Activated T-cell treated with anti-CD3 and anti-CD28 coated beads for 48 hours (primary cell): ENCODE measurements at places on chromosomes 1 and 21.

- DNase-seq = no peak
These were observed 18.8 kb downstream of the RNF220 start for GRCh38 chr1:44423591-44424537.

GRCh38 chr1:69998847-69999246 is 206.5 kb downstream of the LRRC40 start:
- no peak for DNase-seq

- DNase-seq = no peak
These were observed 57.0 kb downstream of the SASS6 start for GRCh38 chr1:100075773-100076172.

- peak; percentile 38 for DNase-seq
These were observed 10.0 kb upstream of the AGPAT3 start for GRCh38 chr21:43854773-43855633.

GRCh38 chr1:29703596-29704370 is 467.5 kb downstream of the PTPRU start:
- no peak for DNase-seq

DNA sequence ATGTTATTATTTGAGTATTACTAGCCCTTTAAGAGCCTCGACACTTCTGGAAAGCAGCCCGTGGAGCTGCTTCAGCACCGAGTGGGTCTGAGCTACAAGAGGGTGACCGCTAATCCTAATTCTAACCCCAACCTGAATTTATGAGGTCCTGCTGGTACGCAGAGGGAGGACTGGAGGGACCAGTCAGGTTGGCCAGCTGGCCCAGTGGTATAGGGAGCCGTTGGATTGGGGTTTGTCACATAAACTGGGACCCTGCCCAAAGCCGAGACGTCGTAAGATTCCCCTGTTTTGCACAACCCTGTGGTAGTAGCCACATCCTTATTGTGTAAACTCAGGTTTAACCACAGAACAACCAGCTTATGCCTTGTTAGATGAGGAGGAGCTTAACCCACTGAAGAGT is 60.8 kb upstream of the F3 start:
- no peak for DNase-seq

GRCh38 chr1:205812271-205812877 is 624 bp downstream of the SLC41A1 start:
- no peak for DNase-seq

GRCh38 chr1:225911191-225912130 is 12.6 kb downstream of the PYCR2 start:
- DNase-seq = peak; percentile 76

DNA sequence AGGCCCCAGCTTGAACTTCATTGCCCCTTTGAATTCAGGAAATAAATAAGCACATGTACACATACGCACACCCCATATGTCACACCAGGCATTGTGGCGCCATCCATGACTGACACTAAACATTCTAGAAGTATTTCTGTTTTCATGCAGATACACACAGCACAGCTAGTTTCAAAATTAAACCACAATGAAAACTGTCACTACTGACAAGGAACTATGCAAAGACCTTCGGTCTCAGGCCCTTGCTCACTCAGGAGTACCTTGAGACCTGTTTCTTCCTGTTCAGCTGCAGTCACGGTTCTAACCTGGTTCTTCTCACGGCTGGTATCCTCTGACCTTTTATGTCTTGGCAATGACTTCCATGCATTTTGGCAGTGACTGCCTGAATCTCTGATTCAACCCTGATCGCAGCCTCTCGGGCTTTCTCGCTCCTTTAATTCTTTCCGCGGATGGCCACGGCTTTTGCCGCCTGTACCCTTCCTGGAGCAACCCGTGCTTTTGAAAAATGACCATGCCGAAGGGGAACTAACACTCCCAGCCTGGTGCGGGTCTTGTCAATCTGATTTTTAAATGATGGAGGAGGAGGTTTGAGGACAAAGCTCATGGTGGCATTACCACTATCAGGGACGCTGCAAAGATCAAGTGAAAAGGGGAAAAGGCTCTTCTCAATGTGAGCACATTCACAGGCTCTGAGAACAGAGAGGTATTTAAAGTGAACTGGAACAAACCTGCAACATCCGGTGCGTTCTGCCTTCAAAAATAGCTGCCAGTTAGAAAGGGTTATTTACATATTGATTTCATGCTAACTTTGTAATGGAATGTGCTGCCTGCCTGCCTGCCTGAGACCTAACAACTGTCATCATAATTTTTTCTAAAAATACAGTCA is 384.6 kb downstream of the RRAGC start:
- DNase-seq = no peak

- no peak for DNase-seq
These were observed 6.9 kb upstream of the TAS1R2 start for GRCh38 chr1:18866314-18866713.

DNA sequence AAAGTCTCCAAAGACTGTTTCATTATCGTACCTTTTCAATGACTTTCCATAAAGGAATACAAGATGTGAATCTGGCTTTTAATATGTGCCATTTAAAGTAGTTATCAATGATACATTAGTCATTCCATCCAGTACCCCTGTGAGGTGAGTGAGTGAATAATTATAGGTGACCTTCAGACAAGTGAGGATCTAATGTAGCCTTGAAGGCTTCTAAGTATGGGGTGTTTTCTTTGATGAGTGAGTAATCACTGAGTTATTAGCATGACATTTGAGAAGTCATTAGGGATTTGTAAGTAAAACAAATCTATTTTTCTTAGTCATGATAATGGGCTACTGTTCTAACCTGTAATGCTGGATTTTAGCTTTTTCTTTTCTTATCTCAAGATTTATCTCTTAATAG is 831.4 kb downstream of the ADGRL2 start:
- no peak for DNase-seq

- DNase-seq = no peak
These were observed 94.4 kb upstream of the TNFSF4 start for GRCh38 chr1:173301507-173301906.

DNA sequence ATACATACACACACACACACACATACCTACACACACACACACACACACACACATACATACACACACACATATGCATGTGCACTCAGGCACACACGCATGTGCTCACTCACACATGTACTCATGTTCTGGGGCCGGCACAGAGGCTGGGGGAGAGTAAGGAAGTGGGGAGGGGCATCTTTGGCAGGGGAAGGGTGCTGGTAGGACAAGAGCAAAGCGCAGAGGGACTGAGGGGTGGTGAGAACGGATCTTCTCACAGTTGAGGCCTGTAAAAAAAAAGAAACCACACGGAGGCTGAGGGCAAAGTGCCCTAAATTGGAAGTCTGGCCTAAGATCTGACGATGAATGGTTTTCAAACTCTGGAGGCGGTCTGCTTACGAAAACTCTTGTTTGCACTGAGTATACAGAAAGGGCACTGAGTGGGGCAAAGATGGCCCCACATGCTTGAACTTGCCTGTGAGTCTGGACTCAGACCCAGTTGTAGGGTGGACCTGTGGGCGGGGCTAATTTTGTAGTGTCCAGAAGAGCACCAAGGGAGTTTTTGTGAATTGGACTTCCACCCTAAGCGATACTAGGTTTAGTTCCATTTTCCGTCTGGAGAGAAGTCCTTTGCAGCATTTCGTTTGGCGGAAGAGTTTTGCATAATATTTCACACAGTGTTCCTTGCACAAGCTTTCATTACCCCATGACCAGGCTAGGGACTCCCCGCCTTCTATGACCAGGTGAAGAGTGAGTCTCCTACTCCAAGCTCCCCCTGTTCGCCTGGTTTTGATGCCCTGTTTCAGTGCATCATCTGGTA is 79.3 kb upstream of the LYST start:
- no peak for DNase-seq

- DNase-seq = no peak
These were observed 47.9 kb downstream of the SMYD3 start for GRCh38 chr1:246459221-246459620.

- DNase-seq = no peak
These were observed 7.9 kb downstream of the CD53 start for GRCh38 chr1:110880708-110881374.

- DNase-seq = no peak
These were observed 213.5 kb upstream of the PTGFR start for GRCh38 chr1:78277253-78277652.

DNA sequence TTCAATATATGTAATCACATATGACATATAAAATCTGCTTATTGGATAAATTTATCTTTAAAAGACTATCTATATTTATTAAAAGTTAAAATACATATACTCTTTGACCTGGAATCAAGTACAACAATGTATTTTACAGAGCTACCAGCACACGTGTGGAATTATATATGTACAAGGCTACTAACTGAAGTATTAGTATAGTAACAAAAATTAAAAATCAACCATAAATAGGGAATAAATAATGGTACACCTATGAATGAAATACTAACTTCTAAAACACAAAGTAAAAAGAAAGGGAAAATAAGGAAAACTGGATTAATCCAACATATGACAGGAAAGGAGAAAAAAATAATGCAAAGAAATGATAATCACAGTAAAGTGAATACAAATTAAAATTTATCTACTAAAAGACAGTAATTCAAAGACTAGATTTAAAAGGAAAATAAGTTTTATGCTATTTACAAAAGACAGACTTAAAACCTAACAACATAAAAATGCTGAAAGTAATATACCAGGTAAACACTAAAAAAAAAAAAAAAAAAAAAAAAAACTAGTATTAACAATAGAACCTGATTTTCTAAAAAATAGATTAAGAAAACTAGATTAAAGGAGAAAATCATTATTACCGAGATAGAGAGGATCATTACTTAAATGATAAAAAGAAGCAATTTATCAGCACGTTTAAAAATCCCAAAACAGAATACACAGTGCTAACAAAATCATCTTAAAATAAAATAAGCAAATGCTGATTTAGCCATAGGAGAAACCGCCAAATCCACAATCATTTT is 27.9 kb downstream of the MRPL39 start:
- DNase-seq = no peak

DNA sequence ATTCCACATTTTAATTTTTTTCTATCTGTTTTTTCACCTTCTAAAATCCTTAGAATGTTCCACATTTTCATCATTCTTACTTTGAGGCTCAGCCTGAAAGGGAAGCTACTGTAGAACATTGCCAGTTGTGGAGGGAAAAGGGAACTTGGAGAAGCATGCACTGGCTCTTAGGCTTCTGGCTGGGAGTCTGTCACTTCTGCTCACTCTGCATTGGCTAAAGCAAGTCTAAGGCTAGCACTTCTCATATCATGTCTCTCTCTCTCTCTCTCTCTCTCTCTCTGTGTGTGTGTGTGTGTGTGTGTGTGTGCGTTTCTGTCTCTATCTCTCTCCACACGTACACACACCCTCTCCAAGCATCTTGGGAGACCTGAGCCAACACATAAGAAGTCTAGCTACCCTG is 49.6 kb upstream of the ADAR start:
- DNase-seq = no peak

GRCh38 chr1:48693674-48694320 is 82.9 kb downstream of the BEND5 start:
- no peak for DNase-seq

GRCh38 chr1:113983826-113984225 is 4.6 kb downstream of the OLFML3 start:
- DNase-seq = no peak

GRCh38 chr1:161473348-161473747 is 31.9 kb upstream of the FCGR2A start:
- no peak for DNase-seq

- no peak for DNase-seq
These were observed 10.5 kb upstream of the ECE1 start for GRCh38 chr1:21300774-21301173.

- no peak for DNase-seq
These were observed 129.4 kb downstream of the MRPS6 start for GRCh38 chr21:34202553-34203372.

DNA sequence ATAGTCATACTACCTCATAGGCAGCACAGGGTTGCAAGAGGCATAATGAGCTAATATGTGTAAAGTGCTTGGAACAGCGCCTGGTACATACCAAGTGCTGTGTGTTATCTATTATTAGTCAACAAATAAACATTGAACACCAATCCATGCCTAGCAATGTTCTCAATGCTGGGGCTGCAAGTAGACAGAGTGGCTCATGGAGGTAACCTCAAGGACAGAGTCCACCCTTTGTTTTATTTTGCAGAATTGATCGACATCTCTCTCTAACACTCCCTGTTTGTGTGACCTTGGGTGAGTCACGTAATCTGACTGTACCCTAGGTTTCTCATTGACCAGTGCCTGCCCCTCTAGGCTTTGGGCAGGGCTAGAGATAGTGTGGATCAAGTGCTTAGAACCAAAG is 164.0 kb upstream of the KLHDC7A start:
- no peak for DNase-seq

- DNase-seq = no peak
These were observed 62.3 kb downstream of the ZNF644 start for GRCh38 chr1:90959352-90960206.

DNA sequence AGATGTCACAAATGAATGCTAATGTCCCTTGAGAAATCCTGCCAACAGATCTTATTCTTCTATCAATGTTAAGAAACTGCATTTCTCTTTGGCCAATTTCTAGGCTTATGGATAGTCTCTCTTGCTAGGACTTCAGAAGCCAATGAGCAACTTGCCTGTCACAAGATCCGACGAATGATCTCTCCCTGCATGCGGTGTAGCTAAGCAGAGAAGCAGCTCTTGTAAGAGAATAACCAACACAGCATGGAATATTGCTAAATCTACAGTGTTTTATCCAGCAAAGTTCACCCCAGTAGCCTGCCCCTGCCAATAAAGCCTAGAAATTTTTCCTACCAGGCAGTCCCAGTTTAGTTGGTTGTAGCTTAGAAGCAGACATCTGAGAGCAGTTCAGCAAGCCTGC is 2.1 kb upstream of the SLC44A5 start:
- no peak for DNase-seq
